Cerebellar nuclear complex (tissue), 1 donor: ENCODE measurements at places on chromosomes 4 and X.
A peak's percentile ranks its signal among the peaks of the same experiment; 100 is the strongest.

DNA sequence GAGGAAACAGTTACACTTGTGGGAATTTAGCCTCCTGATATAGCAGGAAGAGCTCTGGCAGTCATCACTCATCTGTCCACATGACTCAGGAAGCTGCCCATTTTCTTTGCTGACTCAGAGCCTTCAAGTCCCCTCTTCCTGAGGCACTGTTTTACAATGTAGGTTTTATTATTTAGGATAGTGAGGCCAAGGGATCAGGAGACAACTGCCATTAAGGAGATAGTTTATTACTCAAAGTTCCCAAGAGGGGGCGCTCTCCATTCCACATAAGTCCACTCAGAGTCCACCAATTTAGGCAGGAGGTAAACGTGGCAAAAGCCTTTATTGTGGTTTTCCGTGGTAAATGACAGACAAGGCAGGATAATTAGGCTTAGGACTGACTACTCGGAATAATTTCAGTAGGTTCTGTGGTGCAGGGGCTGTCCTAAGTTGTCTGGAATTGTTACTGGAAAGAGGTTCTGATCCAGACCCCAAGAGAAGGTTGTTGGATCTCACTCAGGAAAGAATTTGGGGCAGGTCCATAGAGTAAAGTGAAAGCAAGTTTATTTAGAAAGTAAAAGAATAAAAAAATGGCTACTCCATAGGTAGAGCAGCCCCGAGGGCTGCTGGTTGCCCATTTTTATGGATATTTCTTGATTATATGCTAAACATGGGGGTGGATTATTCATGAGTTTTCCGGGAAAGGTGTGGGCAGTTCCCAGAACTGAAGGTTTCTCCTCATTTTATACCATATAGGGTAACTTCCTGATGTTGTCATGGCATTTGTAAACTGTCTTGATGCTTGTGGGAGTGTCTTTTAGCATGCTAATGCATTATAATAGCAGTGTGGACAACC is 96.0 kb upstream of the RAB40AL start:
- DNase-seq: no peak

DNA sequence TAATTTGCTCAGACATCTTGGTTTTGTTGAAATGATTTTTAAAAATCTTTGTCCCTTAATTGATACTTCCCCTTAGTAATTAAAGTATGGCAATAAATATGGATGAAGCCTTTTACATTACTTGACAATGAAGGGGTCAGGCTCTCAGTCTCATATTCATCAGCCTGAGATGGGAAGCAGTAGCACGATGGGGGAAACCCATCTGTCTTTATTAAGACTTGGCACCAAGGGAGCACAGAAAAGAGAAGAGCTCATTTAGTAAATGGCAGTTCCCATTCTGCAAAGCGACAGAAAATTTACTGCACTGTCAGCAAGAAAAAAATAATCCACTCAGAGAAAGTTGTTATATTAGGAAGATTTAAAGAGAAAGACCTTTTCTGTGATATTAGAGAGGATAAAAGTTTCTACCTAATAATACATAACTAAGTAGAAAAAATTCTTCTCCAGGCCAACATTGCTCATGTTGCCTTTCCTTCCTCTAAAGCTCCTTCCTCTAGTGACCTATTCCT is 7.9 kb upstream of the SERTM2 start:
- no peak for DNase-seq

GRCh38 chrX:53714580-53715345 is 28.2 kb upstream of the HUWE1 start:
- DNase-seq: no peak

DNA sequence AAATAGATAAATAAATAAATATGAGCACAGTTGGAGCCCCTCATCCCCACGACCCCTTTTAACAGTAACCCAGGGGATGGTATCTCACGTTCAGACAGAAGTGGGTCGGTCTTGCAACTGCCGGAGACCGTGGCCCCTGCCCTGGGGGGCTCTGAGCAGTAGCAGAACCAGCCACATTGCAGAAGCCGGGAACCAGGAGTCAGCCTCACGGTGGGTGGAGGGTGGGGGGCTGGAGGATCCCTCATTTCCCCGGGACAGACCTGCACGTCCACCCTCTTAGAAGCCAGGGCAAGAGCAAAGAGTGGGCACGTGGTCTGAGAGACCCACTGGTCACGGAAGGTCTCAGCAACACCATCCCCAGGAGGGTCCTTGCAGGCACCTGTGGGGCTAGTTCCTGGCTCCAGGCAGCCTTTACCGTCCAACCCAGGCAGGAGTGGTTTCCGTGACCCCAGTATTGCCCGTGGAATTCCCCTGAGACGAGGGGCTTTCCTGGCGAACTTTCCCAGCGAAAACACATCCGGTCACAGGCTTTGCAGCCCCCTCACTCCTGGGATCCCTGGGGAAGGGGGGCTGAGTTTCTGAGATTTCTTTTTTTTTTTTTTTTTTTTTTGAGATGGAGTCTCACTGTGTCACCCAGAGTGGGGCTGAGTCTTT is 8.8 kb upstream of the IL3RA start:
- DNase-seq: no peak

DNA sequence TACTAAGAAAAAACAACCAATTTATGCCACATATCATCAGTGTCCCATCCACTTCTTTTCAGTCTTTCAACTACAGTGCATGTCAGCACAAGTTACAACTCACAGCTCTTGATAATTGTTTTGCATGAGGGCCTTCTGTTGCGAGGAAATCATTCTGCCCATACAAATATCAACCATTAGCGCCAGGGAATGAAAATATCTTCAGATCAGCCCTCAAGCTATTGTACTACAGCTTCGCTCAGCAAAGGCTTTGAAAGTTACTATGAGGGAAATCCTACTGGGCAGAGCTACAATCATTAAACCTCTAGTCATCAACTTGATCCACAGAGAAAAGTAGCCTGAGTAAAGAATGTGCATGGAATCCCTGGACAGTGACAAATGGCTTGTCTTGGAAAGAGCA is 1023.6 kb upstream of the HS3ST1 start:
- DNase-seq: no peak

GRCh38 chrX:39731330-39731667 is 366.5 kb downstream of the BCOR start:
- no peak for DNase-seq

- DNase-seq: no peak
Measured at GRCh38 chrX:135170877-135171519, at the start of gene CT55. TSS of gene CT55 (minus strand) at chrX:135171398. CDS start at chrX:135171171, 227 bp downstream.

DNA sequence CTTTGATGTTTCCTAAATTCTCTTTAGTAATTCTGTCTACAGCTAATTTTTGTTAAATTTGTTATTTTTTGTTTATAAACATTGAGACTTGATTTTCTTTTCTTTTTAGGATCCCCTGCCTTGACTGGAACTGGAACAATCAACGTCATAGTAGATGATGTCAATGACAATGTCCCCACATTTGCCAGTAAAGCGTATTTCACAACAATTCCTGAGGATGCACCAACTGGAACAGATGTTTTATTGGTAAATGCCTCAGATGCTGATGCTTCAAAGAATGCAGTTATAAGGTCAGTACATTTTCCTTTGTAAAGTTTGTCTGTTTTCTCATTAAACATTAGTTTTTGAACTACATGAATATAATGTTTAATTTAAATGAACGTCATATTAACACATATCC is 119.4 kb downstream of the FAT4 start:
- DNase-seq: no peak

GRCh38 chrX:124289443-124289842 is 43.0 kb upstream of the TEX13D start:
- DNase-seq: no peak

DNA sequence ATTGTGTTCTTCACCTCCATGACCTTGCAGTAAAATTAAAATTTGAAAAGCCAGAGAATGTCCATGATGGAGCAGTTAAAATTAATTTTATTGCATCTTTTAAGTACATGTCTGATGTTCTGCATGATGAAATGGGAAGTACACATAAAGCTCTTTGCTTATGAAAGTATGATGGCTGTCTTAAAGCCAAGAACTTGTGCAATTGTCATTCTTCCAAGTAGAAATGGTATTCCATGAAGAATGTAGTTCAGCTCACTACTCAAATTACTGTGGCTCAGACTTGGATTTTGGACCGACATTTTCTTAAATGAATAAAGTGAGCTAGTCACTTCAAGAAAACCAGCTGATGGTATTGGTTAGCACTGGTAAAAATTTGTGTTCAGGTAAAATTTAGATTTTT is 161.7 kb upstream of the CXCL13 start:
- no peak for DNase-seq

DNA sequence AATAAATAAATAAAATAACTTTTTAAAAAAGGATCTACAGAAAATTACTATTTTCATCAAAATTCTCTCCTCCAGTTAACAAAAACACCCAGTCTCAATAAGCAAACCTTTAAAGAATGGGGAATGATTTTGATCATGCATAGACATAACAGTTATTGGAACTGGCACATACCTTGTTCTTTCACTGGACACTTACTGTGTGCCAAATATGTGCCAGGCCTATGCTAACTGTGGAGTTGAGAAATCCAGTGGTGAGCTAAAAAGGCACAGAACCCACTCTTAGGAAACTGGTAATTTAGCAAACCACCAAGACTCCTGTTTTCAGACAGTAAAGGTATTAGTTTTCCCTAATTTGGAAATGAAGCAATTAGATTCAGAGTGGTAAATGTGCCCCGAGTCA is 39.1 kb downstream of the CLOCK start:
- DNase-seq: no peak

GRCh38 chr4:183635741-183636140 is 23.2 kb downstream of the RWDD4 start:
- DNase-seq: peak; percentile 26

DNA sequence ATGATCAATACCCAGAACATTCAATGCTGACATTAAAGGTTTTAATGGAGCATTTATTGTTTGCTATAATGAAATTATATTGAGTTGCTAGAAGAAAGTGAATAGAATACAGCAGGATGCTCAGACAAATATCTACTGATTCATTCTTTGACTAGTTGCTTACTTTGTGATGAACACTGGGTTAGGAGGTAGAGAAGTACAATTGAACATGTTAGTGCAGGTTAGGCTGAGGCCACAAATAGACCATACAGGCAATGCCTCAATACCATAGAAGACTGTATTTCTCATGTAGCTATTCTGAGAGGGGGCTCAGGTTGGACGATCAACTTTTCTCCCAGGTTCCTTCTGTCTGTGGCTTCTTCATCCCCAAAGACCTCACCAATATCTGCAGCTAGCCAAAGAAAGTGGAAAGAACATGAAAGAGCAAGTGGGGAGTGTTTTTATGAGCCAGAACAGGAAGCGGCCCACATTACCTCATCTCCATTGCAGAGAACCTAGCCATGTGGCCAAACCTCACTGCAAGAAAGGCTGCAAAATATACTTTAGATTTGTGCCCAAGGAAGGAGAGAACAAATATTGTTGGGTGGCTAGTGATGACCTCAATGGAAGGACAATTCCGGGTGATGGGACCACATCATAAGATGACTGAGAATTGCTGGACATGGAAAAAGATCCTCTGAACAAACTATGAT is 180.3 kb upstream of the GATB start:
- DNase-seq: no peak

- DNase-seq: no peak
Measured at GRCh38 chr4:2267320-2267811, 5.5 kb upstream of the MXD4 start.

GRCh38 chrX:38282049-38282448 is 45.3 kb downstream of the RPGR start:
- DNase-seq: no peak

- no peak for DNase-seq
Measured at GRCh38 chr4:144565527-144566195, 80.3 kb upstream of the HHIP start.

DNA sequence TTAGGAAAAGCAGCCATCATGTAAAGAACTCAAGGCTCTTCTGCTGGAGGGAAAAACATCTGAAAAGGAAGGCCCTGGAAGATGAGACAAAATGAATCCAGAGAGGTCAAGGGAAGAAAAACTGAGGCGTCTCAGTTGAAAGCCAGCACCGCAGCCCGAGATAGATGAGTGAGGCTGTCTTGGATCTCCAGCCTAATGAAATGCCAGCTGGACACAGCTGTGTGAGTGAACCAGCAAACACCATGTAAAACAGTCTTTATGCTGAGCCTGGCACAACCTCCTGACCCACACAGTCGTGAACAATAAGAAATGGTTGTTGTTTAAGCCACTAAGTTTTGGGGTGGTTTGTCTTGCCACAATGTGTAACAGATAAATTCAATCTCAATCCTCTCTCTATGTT is 48.6 kb upstream of the RASL11B start:
- DNase-seq: no peak

DNA sequence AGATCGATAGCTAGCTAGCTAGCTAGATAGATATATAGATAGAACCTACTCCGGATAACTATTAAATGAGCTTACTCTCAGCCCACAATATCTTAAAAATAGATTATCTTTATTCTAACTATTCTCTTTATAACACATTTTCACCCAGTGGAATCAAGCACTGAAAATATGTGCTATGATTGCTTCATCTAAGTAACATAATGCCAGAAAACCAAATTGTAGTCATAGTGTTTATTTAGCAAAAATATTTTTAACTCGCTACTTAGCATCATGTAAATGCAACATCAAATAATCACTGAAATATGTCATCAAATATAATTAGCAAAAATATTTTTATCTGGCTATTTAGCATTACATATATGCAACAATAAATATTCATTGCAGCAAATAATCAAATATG is 1.5 kb downstream of the TMEM156 start:
- DNase-seq: no peak

- DNase-seq: no peak
Measured at GRCh38 chr4:140937866-140938265, 181.7 kb upstream of the TBC1D9 start.

DNA sequence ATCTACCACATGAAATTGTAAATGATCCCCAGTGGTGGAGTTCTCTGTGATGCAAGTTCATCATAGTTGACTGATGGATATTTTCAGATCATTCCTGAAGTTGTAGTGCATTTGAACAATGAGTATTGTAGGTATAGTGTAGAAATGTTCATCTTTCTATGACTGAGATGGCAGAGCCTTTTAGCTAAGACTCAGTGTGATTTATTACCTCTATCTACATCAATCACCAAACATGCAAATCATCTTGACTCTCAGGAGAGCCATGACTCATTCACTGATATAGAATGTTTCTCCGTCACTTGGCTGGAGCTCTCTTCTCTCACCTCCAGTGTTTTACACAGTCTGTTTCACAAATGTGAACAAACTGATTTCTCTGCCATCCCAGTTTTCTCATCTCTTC is 392.6 kb downstream of the IL1RAPL1 start:
- DNase-seq: no peak

DNA sequence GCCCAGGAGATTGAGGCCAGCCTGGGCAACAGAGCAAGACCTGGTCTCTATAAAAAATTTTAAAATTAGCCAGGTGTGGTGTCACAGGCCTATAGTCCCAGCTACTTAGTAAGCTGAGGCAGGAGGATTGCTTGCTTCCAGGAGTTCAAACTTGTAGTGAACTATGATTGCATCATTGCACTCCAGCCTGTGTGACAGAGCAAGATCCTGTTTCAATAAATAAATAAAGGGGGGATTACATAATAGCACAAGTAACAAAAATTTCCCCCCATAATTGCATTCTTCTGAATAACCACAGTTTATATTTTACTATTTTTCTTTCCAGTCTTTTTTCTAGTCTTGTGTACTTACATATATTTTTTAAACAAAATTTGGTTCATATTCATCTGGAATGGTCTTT is 135.6 kb downstream of the CHIC2 start:
- no peak for DNase-seq
